ENCODE measurements at places on chromosomes 7 and 10.

DNA sequence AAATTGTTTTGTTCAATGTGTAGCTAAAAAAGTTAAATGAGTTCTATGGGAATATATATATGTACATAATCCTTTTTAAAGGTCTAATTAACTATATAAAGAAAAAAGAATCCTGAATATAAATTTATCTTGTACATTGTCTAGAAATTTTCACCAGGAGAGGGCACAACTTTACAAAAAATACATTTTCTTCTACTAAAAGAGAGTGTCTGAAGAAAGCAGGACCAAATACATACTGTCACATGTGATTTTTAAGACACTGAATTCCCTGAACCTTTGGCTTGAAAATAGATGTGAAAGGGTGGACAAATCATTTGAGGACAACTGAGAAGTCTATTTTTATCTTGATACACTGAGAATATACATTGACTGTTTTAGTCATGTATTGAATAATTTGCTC lies 204.3 kb downstream of the DGKB start:
- DNase-seq = no peak

DNA sequence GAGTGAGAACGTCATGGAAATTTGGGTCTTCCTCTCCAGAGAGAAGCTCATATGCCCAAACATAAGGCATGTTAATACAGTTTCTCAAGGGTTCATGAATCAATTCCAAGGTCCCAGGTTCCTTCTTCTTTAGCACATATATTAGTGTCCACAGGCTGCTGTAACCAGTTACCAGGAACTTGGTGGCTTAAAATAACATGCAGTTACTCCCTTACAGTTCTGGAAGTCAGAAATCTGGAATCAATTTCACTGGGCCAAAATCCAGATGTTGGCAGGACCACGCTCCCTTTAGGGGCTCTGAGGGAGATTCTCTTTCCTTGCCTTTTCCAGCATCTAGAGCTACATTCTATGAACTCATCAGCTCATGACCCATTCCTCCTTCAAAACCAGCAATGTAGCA lies 64.8 kb downstream of the MRC1 start:
- DNase-seq = no peak

DNA sequence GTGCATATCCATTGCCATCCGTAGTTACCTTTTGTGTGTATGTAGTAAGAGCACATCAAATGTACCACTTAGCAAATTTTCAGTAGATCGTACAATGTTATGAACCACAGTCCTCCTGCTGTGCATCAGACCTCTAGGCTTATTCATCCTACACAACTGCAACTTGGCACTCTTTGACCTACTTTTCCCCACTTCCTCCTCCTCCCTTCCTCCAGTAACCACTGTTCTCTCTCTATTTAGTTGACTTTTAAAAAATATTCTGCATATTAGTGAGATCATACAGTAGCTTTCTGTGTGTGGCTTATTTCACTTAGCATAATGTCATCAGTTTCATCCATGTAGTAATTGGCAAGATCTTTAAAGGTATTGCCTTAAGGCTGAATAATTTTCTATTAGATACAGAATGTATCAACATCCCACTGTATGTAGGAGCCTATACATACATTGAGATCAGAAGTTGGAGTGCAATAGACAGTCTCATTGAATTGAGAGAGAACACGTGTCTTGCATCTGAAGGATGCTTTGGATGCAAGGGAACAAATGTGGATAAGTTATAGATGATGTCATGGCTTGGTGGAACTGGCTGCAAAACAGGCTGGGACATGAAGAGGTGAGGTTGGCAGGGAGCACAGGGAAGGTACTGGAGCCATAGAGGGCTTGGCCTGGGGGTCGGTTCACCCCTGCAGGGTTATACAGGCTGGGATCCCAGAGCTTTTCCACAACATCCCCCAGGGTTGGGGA lies 83.0 kb upstream of the FAM180A start:
- no peak for DNase-seq

DNA sequence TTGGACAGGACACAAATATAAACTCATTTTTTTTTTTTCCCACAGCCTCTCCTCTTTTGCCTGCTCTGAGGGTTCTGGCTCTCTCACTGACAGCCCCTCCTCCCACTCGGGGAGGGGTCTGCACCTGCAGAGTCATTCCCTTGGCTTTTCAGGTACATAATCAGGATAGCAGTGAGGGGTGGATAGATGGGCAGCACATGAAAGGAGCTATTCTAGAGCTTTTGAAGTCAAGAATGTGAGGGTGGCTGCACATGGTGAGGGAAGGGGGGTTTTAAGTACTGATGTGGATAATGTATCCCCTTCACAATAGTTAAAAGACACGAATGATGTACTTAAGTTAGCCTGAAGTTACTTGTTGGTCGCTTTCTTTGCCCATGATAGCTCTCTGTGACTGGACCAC lies 76.2 kb downstream of the CFAP58 start:
- no peak for DNase-seq

DNA sequence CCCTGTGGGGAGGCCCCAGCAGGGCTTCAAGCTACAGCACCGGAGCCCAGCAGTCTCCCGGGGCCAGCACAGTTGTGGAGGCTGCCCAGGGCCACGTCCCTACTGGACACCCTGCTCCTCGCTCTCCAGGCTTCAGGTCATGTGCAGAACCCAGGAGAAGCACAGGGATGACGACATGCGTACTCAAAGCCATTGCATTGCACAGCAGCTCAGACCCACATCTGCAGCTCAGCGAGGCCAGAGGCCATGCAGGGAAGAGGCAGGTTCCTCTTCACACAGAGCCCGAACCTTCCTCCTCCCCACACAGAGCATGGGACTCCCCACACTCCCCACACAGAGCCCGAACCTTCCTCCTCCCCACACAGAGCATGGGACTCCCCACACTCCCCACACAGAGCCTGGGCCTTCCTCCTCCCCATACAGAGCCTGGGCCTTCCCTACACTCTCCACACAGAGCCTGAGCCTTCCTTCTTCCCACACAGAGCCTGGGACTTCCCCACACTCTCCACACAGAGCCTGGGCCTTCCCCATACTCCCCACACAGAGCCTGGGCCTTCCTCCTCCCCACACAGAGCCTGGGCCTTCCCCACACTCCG lies 12.3 kb downstream of the CFAP46 start:
- no peak for DNase-seq

DNA sequence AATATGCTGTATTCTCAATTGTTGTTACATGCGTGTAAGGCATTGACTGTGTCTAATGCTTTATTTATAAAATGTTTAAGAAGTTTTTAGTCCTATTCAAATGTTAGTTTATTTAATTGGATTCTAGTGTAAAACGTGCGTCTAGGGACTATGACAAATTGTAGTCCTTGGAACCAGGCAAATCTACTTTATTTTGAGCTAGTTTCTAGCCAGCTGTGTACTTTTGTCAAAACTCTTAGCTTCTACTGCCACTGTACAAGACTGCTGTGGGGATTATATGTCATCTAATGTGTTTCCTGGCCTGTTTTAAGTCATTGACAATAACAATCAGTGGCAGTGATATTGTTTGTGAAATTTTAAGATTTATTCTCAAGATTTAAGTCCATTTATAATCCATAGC lies 220.5 kb upstream of the SEMA3D start:
- DNase-seq = no peak

DNA sequence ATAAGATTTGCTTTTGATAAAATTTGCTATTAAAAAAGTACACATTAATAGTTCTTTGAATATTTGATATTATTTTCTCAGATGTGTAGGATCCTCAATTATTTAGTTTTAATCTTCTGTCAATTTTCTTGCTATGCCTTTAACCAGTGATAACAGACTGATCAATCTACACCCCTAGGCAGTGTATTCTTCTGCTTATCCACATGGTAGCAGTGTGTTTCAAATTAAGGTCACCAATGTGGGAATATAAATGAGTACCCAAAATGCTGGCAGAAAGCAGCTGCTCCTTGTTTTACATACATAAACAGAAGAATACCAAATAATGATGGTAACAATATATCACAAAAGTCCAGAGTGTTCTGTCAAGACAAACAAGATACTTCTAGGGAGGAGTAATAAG lies 87.0 kb downstream of the SKAP2 start:
- no peak for DNase-seq

All from activated naive CD4-positive, alpha-beta T cell (primary cell).